ENCODE measurements at places on chromosomes 12 and 14.

DNA sequence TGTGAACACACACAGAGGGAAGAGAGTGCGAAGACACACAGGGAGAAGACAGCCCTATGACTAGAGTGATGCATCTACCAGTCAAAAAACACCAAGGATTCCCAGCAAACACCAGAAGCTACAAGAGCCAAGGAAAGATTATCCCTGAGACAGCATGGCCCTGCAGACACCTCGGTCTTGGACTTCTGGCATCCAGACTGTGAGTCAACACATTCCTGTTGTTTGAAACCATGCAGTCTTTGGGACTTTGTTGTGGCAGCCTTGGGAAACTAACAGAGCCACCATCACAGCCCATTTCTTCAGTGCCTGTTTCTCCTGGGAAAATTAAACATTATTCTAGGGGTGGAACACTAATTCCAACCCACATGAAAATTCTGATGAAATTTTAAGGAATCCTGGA, 220.6 kb downstream of the GXYLT1 start:
- DNase-seq = no peak

- DNase-seq = no peak
Measured at GRCh38 chr12:114779186-114779585, 95.2 kb upstream of the TBX3 start.

DNA sequence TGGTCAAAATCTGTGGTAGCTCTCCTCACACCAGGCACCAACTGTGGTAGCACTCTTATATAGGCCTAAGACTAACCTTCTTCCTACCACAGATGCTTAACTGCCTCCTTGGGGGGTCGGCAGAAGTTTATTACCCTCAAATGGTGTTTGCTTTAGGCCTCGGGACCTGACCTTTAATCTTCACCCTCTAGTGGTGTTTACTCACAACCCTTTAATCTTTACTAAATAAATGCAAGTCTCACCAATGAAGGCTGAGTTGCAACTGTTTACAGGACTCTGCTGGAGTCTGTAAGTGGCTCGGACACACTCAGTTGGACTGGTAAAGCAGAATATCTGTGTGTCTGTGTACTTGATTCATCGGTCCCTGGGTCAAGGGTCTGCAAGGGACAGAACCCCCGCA, 29.4 kb downstream of the CCER1 start:
- no peak for DNase-seq

DNA sequence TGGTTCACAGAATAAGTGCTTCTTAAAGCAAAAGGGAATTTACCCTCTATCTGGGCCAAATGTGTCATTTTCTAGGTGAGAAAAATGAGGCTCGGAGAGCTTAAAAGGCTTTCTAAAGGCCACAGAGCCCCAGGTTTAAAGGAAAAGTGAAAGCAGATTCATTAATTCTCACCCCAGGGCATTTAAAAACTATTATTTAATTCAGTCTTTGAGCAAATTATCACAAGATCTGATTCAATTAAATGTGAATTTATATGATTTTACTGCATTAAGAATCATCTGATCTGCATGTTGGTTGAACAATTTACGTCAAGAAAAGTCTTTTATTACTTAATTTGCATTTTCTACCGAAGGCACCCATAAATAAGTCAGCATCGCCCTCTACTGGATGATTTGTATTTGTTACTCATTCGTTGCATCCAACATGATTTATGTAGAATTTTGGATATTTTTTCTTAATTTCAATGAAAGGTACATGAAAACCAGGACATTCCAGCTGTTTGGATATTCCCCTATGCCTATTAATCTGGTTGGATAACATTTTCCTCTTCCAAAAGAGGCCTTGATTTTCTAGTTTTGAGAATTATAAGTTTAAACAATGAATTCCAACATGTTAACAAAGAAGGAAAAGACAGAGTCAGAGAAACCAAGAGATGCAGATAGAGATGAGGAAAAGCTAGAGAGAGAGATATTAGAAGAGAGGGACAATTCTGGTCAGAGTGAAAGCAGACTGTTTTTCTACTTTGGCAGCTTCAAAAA, 19.1 kb upstream of the DHRS7 start:
- no peak for DNase-seq

- no peak for DNase-seq
Measured at GRCh38 chr12:104197264-104197663, 18.3 kb upstream of the TXNRD1 start.

DNA sequence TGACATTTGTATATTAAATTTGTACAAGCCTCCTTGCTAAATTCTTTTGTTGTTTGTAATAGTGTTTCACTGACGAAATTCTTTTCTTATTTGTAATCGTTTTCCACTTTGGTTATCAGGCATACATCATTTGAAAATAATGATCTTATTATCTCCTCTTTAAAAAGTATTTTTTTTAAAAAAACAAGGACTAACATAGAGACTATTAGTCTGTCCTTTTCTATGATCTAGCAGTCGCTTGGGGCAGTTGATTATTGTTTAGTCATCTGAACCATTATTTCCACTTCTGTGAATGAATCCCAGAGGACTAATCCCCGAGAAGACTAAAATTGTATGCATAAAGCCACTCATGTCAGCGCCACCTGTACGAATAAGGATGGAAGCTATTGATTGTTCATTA, 11.5 kb downstream of the ADGRD1 start:
- DNase-seq = no peak

DNA sequence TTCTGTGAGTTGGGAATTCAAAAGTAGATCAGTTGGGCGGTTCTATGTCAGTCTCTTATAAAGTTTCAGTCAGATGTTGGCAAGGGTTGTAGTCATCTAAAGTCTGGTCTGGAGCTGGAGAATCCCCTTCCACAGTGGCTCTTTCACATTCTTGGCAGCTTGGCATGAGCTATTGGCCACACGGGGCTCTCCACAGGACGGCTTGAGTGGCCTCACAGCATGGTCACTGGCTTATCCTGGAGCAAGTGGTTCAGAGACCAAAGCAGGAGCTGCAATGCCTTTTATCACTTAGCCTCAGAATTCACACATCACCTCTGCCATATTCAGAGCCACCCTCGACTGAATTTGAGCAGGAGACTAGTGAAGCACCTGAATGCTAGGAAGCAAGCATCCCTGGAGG, 7.1 kb upstream of the KICS2 start:
- no peak for DNase-seq

DNA sequence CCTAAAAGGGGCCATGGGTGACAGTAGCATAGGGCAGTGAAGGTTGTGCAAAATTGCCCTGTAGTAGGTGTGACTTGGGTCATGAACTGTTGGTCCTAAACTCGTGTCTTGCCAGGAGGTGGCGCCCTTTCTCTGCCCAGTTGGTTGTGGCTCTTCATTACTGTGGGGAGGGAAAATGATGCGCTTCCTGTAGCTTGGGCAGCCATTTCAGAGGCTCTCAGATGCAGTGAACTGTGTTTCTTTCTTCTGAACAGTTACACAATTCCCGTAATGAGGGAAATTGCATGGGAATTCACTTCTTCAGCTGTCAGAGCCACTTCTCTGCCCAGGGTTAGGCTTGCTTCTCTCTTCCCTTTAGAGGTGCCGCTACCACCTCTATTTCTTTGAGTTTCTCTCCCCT, 148.1 kb upstream of the NRXN3 start:
- no peak for DNase-seq

- no peak for DNase-seq
Measured at GRCh38 chr12:96201272-96202227, 7.4 kb downstream of the ELK3 start.

DNA sequence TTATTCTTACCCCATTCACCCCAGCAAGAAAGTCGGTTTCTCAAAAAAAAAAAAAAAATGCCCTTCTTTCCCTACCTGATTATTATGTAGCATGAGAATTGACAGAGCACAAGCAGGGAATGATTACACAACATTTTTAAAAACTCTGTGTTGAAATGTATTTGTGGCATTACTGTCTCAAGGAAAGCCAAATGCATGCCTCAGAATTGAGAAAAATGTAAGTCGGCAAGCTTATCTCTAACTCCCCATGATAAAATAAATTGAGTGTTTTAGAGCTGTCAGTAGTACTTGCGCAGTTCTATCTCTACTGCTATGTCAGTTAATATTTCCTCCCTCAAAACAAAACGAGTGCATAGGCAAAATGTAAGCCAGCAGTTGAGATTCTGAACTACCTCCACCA, 25.7 kb downstream of the ANO4 start:
- DNase-seq = no peak

GRCh38 chr14:30295980-30296379, 263.0 kb upstream of the G2E3 start:
- DNase-seq = no peak

- DNase-seq = no peak
Measured at GRCh38 chr12:122412851-122413433, 9.5 kb downstream of the CLIP1 start.

- DNase-seq = no peak
Measured at GRCh38 chr14:90381011-90381786, 15.6 kb upstream of the CALM1 start.

- DNase-seq = peak; percentile 60
Measured at GRCh38 chr14:85934123-85934885, 404.4 kb downstream of the FLRT2 start.

- DNase-seq = no peak
Measured at GRCh38 chr12:111753144-111753881, 13.4 kb upstream of the ALDH2 start.

GRCh38 chr14:20489093-20489994, 16.0 kb upstream of the RNASE10 start:
- peak; percentile 29 for DNase-seq

- no peak for DNase-seq
Measured at GRCh38 chr12:82176761-82177490, 181.3 kb downstream of the CCDC59 start.

GRCh38 chr12:57046947-57047890, 2.7 kb downstream of the MYO1A start:
- no peak for DNase-seq

GRCh38 chr14:56754921-56755320, 55.4 kb downstream of the OTX2 start:
- DNase-seq = no peak

DNA sequence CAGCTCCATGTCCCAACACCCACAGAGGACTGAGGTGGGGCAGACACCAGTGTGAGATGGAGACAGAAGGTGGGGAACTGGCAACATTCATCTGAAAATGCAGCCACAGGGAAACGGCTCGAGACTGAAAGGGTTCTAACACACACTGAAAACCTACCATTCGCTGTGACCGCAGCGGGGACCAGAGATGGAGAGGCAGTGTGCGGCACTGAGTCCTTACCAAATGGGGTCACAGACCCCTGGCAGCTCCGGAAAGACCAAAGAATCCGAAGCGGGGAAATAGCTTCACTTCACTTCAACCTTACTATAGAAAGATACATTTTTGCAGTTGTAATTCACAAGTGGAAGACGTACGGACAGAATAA, 9.6 kb downstream of the BAG5 start:
- no peak for DNase-seq

- DNase-seq = no peak
Measured at GRCh38 chr12:120156315-120157259, 37.9 kb downstream of the GCN1 start.

DNA sequence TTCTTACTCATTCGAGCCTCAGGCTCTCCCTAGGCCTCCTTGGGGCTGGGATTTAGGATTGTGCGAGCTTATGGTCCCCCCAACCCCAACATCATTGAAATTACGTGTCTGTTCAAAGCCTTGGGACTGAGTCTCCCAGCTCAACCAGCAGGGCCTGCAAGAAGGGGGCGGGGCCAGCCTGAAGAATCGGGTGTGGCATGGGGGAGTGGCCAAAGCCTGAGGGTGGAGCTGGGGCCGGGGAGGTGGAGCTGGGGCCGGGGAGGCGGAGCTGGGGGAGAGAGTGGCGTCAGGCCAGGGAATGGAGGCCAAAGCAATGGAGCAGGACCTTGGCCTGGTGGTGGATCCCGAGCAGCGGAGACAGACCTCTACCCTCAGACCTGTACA, 24.3 kb upstream of the HSPB8 start:
- no peak for DNase-seq

- DNase-seq = no peak
Measured at GRCh38 chr12:24153079-24153478, 203.6 kb upstream of the SOX5 start.

DNA sequence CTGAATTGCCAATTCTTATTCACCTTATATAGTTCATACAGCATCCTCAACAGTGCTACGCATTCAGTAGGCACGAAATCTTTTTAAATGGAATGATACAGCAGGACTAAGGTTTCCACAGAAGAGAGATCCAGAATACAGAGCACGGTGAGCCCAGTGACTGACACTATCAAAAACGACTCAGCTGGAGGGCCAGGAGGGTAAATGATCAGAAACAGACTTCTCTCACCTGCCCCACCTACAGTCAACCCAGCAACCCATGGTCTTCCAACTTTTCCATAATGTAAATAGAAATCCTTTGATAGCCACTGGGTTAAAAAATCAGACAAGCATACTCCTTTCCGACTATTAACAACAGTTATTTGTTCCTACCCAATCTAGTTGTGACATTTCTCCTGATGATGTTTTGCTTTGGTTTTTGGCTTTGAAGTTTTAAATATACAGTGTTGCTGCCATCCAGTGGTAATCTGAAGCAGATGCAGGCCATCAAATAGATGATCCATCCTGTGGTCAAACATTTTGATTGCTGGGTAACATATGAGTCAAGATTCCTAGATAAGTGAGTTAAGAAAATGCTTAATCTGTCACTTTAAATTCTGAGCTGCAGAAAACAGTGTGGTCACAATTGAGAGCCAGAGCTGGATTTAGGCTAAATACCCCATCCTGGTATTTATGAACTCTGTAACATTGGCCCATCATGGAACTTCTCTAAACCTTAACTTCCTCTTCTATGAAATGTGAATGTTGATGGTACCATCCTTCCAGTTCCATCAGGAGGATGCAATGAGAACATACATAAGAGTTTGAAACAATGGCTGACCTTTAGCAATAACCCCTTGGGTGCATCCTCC, 42.0 kb downstream of the GPHB5 start:
- DNase-seq = no peak

GRCh38 chr14:54554401-54554800, 12.5 kb upstream of the SAMD4A start:
- DNase-seq = no peak

GRCh38 chr14:50728836-50729235, 60.7 kb upstream of the SAV1 start:
- DNase-seq = no peak

DNA sequence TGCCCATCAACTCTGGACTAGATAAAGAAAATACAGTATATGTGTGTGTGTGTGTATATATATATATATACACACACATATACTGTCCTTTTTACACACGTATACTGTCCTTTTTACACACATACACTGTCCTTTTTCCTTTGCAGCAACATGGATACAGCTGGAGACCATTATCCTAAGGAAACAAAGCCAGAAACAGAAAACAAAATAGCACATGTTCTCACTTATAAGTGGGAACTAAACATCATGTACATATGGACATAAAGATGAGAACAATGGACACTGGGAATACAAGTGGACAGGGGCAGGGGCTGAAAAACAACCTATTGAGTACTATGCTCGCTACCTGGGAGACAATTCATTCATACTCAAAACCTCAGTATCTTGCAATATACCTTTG, 23.7 kb downstream of the VDR start:
- no peak for DNase-seq

- no peak for DNase-seq
Measured at GRCh38 chr12:109460538-109460937, 16.6 kb downstream of the KCTD10 start.

GRCh38 chr12:123075646-123076171, 75.2 kb downstream of the PITPNM2 start:
- peak; percentile 79 for DNase-seq

- no peak for DNase-seq
Measured at GRCh38 chr12:14810167-14810952, 3.6 kb downstream of the SMCO3 start.

- no peak for DNase-seq
Measured at GRCh38 chr14:31283578-31284252, 76.1 kb upstream of the HECTD1 start.

- DNase-seq = no peak
Measured at GRCh38 chr12:43052441-43052840, 462.9 kb upstream of the PRICKLE1 start.

- DNase-seq = no peak
Measured at GRCh38 chr12:125148316-125148715, 83.1 kb downstream of the AACS start.

Data from stimulated activated CD4-positive, alpha-beta T cell treated with anti-CD3 and anti-CD28 coated beads, Interleukin-4, amount 100 ng/mL, for 4 hours (primary cell).